NCI-H2171 (cell line): ENCODE measurements at places on chromosomes 5 and 9.

GRCh38 chr5:3671337-3671736, 75.7 kb downstream of the IRX1 start:
- DNase-seq, result peak; percentile 16

- DNase-seq, result no peak
Measured at GRCh38 chr9:89664010-89664409, 59.2 kb downstream of the GADD45G start.

DNA sequence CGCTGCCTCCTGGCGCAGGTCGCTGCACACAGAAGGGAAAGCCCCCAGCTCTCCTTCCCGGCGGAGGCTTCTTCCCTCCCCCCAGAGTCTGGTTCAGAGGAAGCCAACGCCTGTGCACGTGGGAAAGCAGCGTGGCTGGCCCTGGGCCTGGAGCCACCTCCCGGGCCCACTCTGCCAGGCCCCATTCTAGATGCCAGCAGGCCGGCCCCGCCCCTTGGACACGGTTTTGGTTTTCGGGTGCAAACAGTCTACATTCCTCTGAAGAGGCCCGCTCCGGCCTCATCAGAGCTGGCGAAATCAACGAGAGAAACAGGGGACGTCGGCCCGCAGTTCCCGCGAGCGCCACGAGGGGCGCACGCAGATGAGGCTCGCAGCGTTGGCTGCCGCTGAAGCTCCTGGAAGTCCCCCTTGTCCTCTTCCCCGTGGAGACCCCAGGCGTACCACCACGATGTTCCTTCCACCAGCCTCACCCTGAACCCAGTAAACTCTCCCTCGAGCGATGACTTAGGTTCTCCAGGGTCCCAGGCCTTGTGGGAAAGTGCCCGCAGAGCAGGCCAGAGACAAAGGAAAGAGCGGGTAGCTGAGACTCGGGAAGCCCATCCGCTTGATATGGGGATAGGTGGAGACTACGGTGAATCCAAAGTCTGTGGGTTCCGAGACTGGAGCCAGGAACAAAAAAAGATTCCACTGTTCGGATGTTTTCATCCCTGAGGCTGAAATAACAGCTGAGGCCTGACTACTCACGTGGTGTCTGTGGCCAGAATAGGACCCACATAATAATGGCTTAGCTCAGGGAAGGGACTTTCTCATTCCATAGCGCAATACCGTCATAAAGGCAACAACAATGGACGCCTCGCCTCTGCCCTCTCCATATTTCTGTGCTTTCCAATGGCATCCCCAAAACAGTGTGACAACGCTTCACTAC, 64.2 kb downstream of the KLF4 start:
- DNase-seq, result no peak

- DNase-seq, result no peak
Measured at GRCh38 chr5:88276378-88276777, 7.7 kb upstream of the TMEM161B start.
